Chondrocyte (in vitro differentiated cells): ENCODE measurements at places on chromosomes 1 and 21.
A peak's percentile ranks its signal among the peaks of the same experiment; 100 is the strongest.

- peak overlapping the region; percentile 2 for H3K27ac ChIP-seq
- H3K36me3 ChIP-seq: peaks cover 25% of the 10 kb centered on the region
- peaks cover 26% of the 10 kb centered on the region for H3K4me1 ChIP-seq
- H3K27me3 ChIP-seq: no peaks in the 10 kb centered on the region
These were observed 41.6 kb upstream of the QSOX1 start for GRCh38 chr1:180112984-180113647.

- H3K27me3 ChIP-seq: peaks cover 8% of the 10 kb centered on the region
- peaks cover 8% of the 10 kb centered on the region for H3K4me1 ChIP-seq
- no peak overlapping the region for H3K4me3 ChIP-seq
- H3K36me3 ChIP-seq: no peaks in the 10 kb centered on the region
- DNase-seq: no peak
- no peak overlapping the region for H3K27ac ChIP-seq
These were observed 7.1 kb upstream of the CD34 start for GRCh38 chr1:207918011-207918410.

DNA sequence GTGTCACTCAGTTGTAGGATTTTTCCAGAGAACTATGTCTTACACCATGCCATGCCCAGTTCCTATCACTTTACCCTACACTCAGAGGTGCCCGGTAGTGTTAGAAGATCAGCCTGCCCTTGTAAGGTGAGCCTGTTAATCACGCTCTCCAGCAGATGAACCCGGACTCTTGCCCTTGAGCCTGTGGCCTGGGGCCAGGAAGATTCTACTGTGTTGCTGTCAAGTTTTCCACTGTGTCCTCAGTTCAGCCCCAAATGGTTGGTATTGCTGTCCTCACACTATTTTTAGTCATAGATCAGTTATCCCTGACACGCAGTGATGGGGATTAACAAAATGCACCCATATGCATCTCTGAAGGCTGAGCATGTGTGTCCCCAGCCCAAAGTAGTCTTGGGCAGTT lies 105.0 kb upstream of the SPAG17 start:
- no peak for DNase-seq
- H3K27ac ChIP-seq: no peak overlapping the region
- peaks cover 10% of the 10 kb centered on the region for H3K4me1 ChIP-seq
- H3K27me3 ChIP-seq: no peaks in the 10 kb centered on the region
- H3K4me3 ChIP-seq: no peak overlapping the region

DNA sequence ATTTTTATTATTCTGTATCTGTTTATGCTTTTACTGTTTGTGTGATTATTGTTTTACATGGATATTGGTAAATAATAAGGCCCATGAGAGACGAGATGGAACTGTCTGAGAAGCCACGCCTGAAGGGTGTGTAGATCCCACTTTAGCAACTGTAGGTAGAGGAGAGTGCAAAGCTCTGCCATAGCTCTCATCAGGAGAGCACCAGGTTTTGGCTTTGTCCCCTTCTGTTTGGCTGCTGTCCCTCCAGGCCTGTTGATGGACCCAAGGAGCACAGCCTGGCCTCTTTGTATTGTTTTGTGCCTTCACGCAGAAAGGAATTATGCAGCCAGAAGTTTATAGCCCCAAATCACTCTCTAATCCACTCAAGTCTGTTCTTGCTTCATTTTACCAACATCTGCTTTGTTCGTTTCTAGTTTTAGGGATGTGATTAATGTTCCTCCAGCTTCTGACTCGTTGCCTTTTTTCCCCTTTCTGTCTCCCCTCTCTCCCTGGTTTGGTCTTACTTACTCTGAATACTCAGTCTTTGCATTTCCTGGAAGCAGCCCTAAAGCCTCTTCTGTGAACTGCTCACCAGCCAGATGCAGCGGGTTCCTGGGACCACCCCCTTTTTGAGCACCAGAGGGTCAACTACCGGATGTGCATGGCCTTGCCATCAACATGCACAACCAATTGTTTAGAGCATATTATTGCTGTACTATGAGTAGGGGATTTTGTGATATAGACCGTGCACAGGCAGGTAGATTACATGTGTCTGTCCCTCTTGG lies 127.3 kb downstream of the HHAT start:
- H3K4me3 ChIP-seq: no peak overlapping the region
- no peaks in the 10 kb centered on the region for H3K27me3 ChIP-seq
- no peak for DNase-seq
- H3K4me1 ChIP-seq: no peaks in the 10 kb centered on the region
- peak overlapping the region; percentile 6 for H3K27ac ChIP-seq
- H3K36me3 ChIP-seq: peaks cover 2% of the 10 kb centered on the region

DNA sequence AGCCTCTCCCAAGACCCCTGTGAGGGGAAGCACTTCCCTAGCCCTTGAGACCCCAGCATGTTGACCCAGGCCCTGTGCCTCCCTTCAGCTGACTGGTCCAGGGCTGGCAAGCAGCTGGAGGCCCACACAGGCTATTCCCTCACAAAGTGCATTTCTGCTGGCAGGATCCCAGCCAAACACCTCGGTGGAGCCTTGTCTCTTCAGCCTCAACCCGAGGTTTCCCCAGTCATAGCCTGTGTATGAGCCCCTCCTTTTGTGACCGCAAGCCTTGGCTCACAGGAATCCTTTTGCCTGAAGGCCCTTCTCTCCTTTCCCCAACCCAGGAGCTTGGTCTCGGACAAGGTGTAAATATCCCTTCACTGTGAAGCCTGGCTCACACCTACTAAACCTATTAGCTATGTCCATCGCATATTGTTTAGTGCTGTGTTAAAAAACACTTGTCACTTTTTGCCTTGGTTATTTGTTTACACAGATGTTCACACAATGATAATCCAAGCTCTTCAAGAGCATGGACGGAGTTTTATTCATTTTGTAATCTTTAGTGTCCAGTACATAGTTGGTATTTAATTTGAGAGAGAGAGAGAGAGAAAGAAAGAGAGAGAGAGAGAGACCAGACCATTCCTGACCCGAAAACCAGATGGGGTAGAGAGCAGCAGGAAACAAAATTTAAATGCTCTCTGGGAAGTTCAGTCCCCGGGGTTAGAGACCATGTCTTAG lies 8.5 kb upstream of the CD247 start:
- H3K4me3 ChIP-seq: no peak overlapping the region
- peaks cover 12% of the 10 kb centered on the region for H3K27me3 ChIP-seq
- no peak for DNase-seq
- H3K27ac ChIP-seq: no peak overlapping the region
- no peaks in the 10 kb centered on the region for H3K4me1 ChIP-seq

GRCh38 chr21:44480200-44481053 lies 25.1 kb downstream of the LRRC3 start:
- no peak for DNase-seq
- H3K36me3 ChIP-seq: peaks cover 1% of the 10 kb centered on the region
- H3K27ac ChIP-seq: no peak overlapping the region
- H3K27me3 ChIP-seq: peaks cover 9% of the 10 kb centered on the region
- no peak overlapping the region for H3K4me3 ChIP-seq
- peaks cover 2% of the 10 kb centered on the region for H3K4me1 ChIP-seq

DNA sequence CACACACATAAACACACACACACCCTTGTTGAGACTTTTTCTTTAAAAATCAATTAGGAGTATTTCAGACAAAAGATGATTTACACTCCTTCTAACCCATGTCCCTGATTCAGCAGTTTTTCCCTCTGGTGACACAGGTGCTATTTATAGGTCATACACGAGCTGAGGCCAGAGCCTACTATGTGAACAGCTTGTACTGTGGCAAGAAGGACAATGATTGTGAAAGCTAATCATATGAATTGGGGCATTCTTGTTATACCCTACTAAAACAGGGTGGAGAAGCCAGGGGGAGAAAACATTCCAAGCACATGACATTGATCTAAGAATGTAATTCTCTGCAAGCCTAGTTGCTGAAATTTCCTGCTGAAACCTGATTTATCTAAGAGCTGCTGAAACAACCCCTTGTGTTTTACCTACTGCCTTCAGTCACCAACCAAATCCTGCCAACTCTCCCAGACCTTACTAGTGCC lies 60.3 kb downstream of the XCL1 start:
- peaks cover 50% of the 10 kb centered on the region for H3K4me1 ChIP-seq
- no peak overlapping the region for H3K4me3 ChIP-seq
- H3K27ac ChIP-seq: peak overlapping the region; percentile 98

DNA sequence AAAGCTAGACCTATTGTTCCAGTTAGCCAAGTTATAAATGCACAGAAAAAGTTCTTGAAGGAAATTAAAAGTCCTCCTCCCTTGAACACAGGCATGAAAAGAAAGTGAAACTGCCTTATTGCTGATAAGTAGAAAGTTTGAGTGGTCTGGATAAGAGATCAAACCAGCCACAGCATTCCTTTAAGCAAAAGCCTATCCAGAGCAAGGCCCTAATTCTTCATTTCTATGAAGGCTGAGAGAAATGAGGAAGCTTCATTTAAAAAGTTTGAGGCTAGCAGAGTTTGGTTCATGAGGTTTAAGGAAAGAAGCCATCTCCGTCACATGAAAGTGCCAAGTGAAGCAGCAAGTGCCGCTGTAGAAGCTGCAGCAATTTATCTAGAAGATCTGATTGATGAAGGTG lies 2.7 kb upstream of the SSX2IP start:
- no peak overlapping the region for H3K4me3 ChIP-seq
- H3K27me3 ChIP-seq: no peaks in the 10 kb centered on the region
- no peak overlapping the region for H3K27ac ChIP-seq
- H3K36me3 ChIP-seq: no peaks in the 10 kb centered on the region
- H3K4me1 ChIP-seq: peaks cover 30% of the 10 kb centered on the region

- no peak overlapping the region for H3K27ac ChIP-seq
- DNase-seq: no peak
- H3K4me1 ChIP-seq: peaks cover 9% of the 10 kb centered on the region
- H3K4me3 ChIP-seq: no peak overlapping the region
- no peaks in the 10 kb centered on the region for H3K36me3 ChIP-seq
- H3K27me3 ChIP-seq: peaks cover 2% of the 10 kb centered on the region
These were observed 85.9 kb downstream of the SELENOF start for GRCh38 chr1:86828024-86828423.

GRCh38 chr1:97101509-97101908 lies 379.9 kb downstream of the PTBP2 start:
- peaks cover 8% of the 10 kb centered on the region for H3K36me3 ChIP-seq
- no peaks in the 10 kb centered on the region for H3K27me3 ChIP-seq
- DNase-seq: no peak
- H3K4me1 ChIP-seq: peaks cover 11% of the 10 kb centered on the region
- no peak overlapping the region for H3K4me3 ChIP-seq
- no peak overlapping the region for H3K27ac ChIP-seq

DNA sequence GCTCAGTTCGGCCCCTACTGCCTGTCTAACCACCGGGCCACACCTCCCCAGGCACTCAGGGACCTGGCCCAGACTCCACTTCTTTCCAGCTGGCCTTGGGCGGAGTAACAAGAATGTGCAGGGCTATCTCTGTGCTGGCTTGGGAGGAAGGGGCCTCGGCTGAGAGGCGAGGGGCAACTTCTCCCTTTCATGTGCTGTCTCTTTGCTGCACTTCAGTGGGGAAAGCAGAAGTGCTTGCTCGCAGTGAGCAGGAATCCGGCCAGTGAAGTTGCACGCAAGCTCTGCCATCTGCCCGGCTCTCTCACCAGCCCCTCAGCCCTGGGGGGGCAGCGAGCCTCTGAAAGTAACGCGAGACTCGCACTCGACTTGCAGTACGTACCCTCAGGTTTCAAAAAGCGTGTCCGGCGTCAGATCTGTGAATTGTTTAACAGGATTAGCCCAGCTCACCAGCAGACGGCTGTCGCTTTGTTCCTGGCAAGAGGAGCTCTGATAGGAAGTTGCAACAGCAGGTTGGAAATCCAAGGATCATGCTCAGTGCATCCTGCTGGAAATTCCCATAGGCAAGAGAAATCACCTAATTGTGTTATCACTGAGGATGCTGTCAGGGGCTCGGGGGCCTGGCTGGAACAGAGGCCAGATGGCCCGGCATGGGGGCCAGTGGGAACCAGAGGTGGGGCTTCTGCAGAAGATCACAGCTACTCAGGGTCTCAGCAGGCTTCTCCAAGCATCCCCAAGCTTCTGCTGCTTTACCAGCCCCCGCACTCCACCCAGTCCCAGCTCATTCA lies 221.1 kb downstream of the NPHP4 start:
- H3K4me3 ChIP-seq: peak overlapping the region; percentile 55
- peaks cover 1% of the 10 kb centered on the region for H3K36me3 ChIP-seq
- H3K27ac ChIP-seq: no peak overlapping the region
- DNase-seq: no peak

DNA sequence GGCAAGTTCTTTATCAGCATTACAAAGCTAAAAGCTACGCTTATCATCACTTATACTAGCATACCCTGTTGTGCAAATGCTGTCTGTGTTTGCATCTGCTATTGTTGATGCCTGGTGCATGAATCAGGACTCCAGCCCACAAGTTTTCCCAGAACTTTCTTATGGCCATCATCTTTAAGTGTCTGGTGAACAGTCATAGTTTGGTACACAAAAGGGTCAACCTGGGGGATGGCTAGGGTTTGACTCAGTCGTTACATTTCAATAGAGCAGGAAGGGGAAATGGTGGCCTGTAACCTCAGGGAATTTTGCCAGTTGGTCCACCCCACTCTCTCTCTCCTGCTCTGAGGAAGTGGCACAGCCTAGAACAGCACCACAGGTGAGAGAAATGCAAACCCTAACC lies 35.4 kb downstream of the SELL start:
- H3K27me3 ChIP-seq: peaks cover 26% of the 10 kb centered on the region
- peaks cover 2% of the 10 kb centered on the region for H3K36me3 ChIP-seq
- H3K4me1 ChIP-seq: no peaks in the 10 kb centered on the region

DNA sequence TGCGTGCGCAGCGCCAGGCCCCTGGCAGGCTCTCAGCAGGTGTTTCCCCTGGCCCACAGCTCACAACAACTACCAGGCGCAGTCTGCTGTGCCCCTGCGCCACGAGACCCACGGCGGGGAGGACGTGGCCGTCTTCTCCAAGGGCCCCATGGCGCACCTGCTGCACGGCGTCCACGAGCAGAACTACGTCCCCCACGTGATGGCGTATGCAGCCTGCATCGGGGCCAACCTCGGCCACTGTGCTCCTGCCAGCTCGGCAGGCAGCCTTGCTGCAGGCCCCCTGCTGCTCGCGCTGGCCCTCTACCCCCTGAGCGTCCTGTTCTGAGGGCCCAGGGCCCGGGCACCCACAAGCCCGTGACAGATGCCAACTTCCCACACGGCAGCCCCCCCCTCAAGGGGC lies 68.1 kb downstream of the ALPL start:
- DNase-seq: peak; percentile 68
- H3K27me3 ChIP-seq: no peaks in the 10 kb centered on the region
- peaks cover 13% of the 10 kb centered on the region for H3K4me1 ChIP-seq
- no peak overlapping the region for H3K4me3 ChIP-seq

DNA sequence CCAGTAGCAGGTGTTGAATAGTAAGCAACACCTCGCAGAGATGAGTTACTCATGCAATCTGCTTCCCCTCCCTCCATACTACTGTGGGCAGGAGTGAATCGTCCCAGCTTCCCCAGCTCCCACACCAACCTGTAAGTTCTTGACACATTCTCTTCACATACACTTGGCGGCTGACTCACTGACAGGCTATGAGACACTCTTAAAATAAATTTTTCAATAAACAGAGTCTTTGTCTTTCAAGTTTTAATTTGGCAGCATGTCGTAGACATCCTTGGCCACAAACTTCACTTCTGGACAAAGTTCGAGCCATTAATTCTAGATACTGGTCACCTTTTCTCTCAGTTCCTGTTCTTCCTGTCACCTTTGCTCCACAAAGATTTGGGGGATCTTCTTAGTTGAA lies 290.7 kb downstream of the TM2D1 start:
- peaks cover 25% of the 10 kb centered on the region for H3K4me1 ChIP-seq
- H3K27ac ChIP-seq: no peak overlapping the region
- no peak for DNase-seq
- H3K36me3 ChIP-seq: no peaks in the 10 kb centered on the region

- H3K4me1 ChIP-seq: peaks cover 46% of the 10 kb centered on the region
- no peaks in the 10 kb centered on the region for H3K27me3 ChIP-seq
- DNase-seq: no peak
- peak overlapping the region; percentile 61 for H3K27ac ChIP-seq
These were observed 84.6 kb downstream of the LAMC2 start for GRCh38 chr1:183270541-183271141.
